ENCODE measurements at places on chromosomes 6 and 20.

- no peak for DNase-seq
These were observed 24.7 kb upstream of the RALGAPA2 start for GRCh38 chr20:20737158-20737557.

GRCh38 chr20:23063581-23063980 is 14.1 kb upstream of the THBD start:
- no peak for DNase-seq

DNA sequence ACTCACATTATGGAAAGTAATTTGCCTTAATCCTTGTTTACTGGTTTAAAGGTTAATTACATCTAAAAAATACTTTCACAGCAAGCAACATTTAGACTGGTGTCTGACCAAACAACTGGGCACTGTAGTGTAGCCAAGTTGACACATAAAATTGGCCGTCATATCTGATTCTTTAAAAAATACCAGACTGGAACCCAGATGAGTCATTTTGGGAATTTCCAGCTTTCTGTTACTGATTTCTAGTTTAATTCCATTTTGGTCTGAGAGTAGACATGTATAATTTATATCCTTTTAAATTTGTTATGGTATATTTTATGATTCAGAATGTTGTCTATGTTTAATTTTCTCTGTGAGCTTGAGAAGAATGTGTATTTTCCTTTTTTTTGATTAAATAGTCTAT is 44.1 kb downstream of the SCP2D1 start:
- no peak for DNase-seq

- no peak for DNase-seq
These were observed 73.6 kb upstream of the PHACTR3 start for GRCh38 chr20:59530782-59531181.

DNA sequence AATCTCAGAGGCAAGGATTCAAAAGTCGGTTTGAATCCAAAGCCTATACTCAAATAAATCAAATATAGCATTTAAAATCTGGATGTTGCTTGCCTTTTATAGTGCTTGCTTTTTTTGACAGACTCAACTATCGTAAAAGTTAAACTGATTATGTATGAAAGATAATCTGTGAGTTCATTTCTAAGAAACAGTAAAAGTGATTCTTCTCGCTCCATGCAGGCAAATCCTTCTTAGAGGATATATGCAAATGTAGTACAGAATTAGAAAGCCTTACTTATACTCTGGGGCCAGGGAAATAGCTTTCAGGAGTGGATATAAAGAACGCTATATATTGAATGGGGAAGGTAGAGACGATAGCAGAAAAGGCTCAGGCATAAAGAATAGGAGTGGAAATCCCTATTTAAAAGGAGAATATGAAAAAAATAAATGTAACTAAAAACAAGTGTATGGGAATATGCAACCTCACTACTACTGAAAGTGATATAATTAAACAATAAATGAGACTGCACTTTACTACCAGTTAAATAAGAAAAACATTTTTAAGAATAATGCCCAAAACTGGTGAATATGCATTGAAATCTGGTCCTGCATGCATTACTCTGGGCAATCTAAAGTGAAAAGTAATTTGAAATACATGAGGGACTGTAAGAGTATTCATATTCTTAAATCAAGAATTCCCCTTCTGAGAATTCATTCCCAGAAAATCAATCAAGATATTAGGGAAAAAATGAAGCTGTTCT is 361.8 kb upstream of the PLCB4 start:
- DNase-seq, result no peak

DNA sequence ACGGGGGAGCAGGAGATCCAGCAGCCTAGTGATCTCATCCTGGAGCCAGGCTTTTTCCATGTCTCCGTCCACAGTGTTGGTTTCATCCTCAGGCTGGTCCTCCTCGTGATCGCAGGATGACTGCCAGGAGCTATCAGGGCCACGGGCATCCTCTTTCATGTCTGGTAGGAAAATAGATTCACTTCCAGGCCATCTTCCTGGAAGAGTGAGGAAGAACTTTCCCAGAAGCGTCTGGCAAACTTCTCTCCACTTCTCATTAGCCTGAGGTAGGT is 15.3 kb upstream of the SLC9A8 start:
- DNase-seq, result no peak

DNA sequence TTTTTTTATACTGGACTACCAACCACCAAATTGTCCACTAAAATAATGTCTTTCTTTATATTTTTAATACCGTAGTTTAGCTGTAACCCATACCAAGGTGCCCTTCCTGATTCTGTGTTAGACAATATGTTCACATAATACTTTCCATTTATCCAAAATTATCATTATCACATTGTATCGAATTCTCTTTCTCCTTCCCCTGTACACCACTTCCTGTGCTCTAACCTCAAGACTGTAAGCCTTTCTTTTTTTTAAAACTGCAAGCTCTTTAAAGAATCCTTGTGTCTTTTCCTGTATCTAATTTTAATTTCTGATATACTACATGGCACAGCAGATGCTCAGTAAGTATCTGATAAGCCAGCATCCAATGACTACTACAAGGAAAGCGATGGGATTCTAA is 917.5 kb downstream of the EYS start:
- DNase-seq, result no peak

- DNase-seq, result no peak
These were observed 128.9 kb upstream of the FAM184A start for GRCh38 chr6:119207327-119207726.

DNA sequence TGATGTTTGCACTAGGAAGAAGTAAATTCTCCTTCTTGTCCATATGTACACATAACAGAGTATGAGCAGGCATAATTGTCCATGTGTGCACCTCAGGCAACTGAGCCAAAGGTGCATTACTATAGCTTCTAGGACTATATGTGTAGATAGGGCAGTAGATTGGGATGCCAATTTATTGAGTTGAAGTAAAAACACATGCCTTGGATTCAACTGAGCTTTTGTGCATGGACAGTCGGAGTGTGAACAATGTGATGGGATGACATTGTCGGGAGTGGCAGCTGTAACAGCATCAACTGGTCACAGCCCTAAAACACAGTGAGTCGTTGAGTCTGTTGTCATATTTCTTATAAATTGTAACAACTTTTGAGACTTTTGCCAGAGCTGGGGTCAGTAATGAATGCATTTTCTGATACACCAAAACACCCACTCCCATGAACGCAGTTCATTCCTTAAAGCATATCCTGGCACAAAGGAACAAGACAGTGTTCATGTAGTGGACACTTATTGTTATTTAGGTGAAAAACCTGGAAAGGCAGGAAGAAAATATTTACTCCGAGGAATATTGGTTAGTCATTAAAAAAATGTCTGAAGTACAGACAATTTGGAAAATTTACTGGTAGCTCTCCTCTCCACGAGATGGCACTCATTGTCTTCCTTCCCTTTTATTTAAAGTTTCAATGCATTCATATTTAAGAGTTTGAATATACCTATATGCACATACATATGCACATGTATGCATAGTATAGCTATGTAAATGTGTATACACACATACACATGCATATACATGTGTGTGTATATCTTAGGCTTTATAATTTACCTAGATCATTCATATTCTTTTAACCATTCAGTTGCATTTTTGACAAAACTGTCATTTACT is 302.0 kb upstream of the STXBP5 start:
- DNase-seq, result no peak

DNA sequence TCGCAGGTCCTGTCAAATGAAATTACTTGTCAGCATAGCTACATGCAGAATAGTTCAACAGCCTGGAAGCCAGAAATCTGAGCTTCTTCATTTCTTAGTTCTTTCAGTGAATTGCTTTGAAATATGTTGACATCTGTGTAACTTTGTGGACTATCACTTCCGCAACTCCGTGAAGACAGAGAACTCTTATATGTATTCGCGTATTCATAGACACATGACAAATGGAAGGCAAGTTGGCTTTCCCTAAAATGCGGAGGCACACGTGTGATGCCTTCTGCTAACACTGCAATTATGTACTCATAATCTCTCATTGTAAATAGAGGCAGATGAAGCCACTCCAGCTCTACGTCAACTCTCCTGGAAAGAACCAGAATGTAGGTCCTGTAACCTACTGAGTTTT is 701.5 kb downstream of the PRKN start:
- no peak for DNase-seq

DNA sequence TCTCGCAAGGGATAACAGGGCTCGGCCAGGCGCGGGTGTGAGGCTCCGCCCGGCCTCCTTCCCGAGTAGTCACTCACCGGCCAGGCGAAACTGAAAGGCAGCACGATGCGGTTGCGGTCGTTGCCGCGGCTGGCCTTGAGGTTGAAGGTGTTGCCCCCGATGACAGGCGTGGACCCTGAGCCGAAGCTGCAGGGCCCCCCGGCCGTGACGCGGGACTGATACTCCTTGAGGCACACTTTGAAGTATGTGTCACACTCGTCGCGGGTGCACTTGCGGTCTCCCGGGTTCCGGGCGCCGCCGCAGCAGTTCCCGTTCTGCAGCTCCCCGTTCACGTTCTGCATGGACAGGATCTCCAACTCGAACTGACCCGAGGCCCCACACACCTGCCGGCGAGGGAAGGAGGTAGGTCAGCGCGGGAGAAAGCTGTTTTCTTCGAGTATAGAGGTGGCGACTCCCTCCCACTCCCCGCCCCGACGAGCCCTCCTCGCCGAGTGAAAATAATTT is 1.1 kb downstream of the JAG1 start:
- DNase-seq, result peak; percentile 40

- DNase-seq, result no peak
These were observed 47.6 kb upstream of the FUCA2 start for GRCh38 chr6:143559051-143559660.

DNA sequence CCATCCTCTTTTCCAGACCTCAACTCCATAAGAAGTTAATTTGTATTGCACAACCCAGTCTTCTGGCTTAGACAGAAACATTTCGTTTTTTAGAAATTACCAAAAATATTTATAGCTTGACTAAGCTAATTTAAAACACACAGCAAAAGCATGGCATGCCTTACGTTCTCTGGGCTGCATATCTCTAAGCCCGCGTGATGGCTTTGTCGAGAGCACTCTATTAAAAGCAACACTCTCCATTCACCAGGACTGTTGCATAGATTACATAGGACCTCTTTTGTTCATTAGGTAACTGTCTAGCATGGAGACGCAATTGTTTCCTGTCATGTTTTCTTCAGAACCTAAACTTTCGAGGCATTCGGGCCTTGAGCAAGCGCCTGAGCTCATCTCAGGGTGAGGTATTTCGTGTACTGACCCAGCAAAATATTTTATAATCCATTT is 104.5 kb downstream of the IBTK start:
- DNase-seq, result no peak

GRCh38 chr6:158031381-158032353 is 50.0 kb downstream of the SYNJ2 start:
- no peak for DNase-seq

DNA sequence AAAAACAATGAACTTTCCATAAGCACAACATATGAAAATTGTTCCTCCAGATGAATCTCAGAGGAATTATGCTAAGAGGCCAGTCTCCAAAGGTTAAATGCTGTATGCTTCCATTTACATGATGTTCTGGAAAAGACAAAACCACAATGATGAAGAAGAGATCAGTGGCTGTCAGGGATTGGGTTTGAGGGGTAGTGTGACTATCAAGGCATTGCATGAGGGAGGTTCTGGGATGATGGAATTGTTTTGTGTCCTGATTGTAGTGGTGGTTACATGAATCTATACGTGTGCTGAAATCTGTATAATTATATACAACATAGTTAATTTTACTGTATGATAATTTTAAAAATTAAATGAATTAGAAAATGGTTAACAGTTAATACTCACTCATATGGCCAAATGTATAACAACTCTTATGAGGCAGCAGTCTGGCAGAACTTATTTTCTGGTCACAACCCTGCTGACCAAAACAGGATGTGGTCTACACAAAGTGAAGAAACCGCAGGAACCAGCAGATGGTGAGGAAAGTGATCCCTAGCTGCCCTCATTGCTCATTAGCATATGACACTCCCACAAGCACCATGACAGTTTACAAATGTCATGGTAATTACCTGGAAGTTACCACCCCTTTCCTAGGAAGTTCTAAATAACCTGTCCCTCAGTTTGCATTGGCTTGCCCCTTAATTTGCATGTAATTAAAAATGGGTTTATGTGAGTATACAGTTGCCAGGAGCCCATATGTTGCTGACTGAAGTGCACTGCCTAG is 31.9 kb downstream of the NSFL1C start:
- DNase-seq, result peak; percentile 9

- DNase-seq, result no peak
These were observed 45.6 kb upstream of the SMLR1 start for GRCh38 chr6:130781557-130781956.

DNA sequence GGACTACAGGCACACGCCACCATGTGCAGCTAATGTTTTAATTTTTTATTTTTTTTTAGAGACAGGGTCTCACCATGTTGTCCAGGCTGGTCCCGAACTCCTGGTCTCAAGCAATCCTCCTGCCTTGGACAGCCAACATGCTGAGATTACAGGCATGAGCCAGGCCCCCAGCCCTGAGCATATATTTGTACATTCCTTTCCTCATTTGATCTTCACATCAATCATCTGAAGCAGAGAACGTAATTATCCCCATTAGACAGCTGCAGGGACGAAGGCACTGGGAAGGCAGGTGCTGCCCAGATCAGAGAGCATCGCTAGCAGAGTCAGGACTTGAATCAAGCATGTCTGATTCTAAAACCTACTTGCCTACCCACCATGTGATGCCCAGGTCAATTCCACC is 41.0 kb upstream of the SIRPA start:
- no peak for DNase-seq

GRCh38 chr20:17840423-17840822 is 128.2 kb downstream of the SNX5 start:
- no peak for DNase-seq

- no peak for DNase-seq
These were observed 20.6 kb downstream of the ENPP3 start for GRCh38 chr6:131657630-131658111.

- DNase-seq, result no peak
These were observed 70.3 kb downstream of the MYLK4 start for GRCh38 chr6:2680264-2680922.

DNA sequence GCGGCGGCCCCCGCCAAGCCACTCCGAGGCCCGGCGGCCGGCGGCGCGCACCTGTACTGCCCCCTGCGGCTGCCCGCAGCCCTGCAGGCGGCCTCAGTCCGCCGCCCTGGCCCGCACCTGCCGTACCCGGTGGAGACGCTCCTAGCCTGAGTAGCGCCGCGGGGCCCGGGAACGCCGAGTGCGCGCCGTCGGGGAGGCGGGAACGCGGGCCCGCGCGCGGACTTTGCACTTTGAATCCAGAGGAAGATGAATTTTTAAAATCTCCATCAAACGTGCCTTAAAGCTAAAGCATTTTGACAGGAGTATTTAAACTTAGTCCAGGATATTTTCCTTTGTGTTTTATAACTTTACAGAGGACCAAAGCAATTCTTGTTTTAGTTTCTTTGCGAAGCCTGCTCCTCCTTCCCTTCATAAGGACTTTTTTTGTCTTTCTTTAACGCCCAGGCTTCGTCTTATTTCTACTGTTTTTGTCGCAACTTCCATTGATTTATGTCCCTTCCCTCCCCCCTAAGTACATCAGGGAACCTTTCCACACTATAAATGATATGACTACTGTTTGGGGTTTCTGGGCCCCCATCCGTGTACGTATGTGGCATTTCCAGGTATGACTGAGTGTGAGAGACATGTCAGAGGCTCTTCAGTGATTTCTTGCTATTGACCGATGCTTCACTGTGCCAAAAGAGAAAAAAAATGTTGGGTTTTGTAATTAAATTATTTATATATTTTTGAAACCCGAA is 2.0 kb downstream of the FOXQ1 start:
- DNase-seq, result no peak

GRCh38 chr6:1250489-1251197 is 61.3 kb upstream of the FOXQ1 start:
- no peak for DNase-seq

- DNase-seq, result no peak
These were observed 19.5 kb downstream of the SLC22A1 start for GRCh38 chr6:160141001-160141726.

GRCh38 chr6:169499848-169500247 is 202.0 kb downstream of the WDR27 start:
- peak; percentile 3 for DNase-seq
